Effector memory CD8-positive, alpha-beta T cell (primary cell): ENCODE measurements at places on chromosomes 2 and 18.

- no peak for DNase-seq
These were observed 259.0 kb downstream of the LRATD1 start for GRCh38 chr2:14891546-14891945.

- DNase-seq: no peak
- H3K27me3 ChIP-seq: no peaks in the 10 kb centered on the region
- H3K27ac ChIP-seq: no peak overlapping the region
- no peaks in the 10 kb centered on the region for H3K4me1 ChIP-seq
- no peaks in the 10 kb centered on the region for H3K36me3 ChIP-seq
- no peak overlapping the region for H3K4me3 ChIP-seq
These were observed 293.6 kb downstream of the FSIP2 start for GRCh38 chr2:186032102-186032738.

- peaks cover 37% of the 10 kb centered on the region for H3K27me3 ChIP-seq
- no peak for DNase-seq
- H3K4me1 ChIP-seq: no peaks in the 10 kb centered on the region
- peaks cover 5% of the 10 kb centered on the region for H3K36me3 ChIP-seq
- no peak overlapping the region for H3K4me3 ChIP-seq
- no peak overlapping the region for H3K27ac ChIP-seq
These were observed 6.3 kb downstream of the TCF23 start for GRCh38 chr2:27155069-27155520.

GRCh38 chr2:218074031-218074430, 5.0 kb downstream of the RUFY4 start:
- peaks cover 5% of the 10 kb centered on the region for H3K4me1 ChIP-seq
- H3K4me3 ChIP-seq: no peak overlapping the region
- peaks cover 2% of the 10 kb centered on the region for H3K36me3 ChIP-seq
- DNase-seq: no peak
- H3K27me3 ChIP-seq: peaks cover under 1% of the 10 kb centered on the region

GRCh38 chr2:213004197-213004821, 147.1 kb downstream of the IKZF2 start:
- no peak overlapping the region for H3K4me3 ChIP-seq
- no peaks in the 10 kb centered on the region for H3K27me3 ChIP-seq
- DNase-seq: no peak
- H3K27ac ChIP-seq: peak overlapping the region; percentile 35
